Neural crest cell (in vitro differentiated cells): ENCODE measurements at places on chromosomes 3 and 15. TPM values are rescaled to one million over a fixed set of nuclear protein-coding genes. Genes with fewer than 3 reads are reported as not detected.

ACKR2 gene
- 0.20 and 0.56 TPM in 2 replicates for total RNA-seq

GRCh38 chr3:106750092-106750491 is 627.1 kb upstream of the CCDC54 start:
- no peak overlapping the region for H3K27ac ChIP-seq
- peaks cover 3% of the 10 kb centered on the region for H3K36me3 ChIP-seq
- DNase-seq = no peak
- H3K4me3 ChIP-seq = no peak overlapping the region
- H3K27me3 ChIP-seq = no peaks in the 10 kb centered on the region
- no peaks in the 10 kb centered on the region for H3K4me1 ChIP-seq

DNA sequence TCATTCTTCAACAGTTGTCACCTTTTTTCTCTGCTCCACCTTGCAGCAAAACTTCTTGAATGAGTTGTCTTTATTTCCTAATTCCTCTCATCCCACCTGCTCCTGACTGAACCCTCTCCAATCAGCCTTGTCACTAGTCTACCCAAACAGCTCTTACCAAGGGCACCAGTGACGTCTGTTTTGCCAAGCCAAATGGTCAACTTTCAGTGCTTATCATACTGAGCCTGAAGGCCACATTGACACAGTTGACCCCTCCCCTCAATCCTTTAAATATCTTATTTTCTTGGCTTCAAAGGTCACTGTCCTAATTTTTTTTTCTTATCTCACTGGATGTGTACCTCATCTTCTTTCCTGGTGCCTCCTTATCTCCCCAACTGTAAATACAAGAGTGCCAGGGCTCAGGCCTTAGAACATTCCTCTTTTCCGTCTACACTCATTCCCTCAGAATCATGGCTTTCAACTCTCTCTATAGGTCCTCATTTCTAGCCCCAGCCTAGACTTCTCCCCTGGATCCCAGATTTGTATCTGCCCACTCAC is 43.2 kb downstream of the CMTM8 start:
- H3K4me3 ChIP-seq = no peak overlapping the region
- no peak overlapping the region for H3K27ac ChIP-seq

DNA sequence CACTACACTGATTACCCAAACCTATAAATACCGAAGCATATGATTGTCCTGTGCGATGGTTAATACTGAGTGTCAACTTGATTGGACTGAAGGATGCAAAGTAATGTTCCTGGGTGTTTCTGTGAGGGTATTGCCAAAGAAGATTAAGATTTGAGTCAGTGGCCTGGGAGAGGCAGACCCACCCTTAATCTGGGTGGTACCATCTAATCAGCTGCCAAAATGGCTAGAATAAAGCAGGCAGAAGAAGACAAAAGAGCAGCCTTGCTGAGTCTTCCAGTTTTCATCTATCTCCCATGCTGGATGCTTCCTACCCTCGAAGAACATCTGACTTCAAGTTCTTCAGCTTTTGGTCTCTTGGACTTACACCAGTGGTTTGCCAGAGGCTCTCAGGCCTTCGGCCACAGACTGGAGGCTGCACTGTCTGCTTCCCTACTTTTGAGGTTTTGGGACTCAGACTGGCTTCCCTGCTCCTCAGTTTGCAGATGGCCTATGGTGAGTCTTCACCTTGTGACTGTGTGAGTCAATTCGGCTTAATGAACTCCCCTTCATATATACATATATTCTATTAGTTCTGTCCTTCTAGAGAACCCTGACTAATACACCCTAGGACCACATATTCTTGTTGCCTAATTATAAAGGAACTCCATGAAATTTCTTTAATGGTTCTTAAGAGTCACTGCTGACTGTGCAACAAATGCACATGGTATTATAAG is 31.7 kb downstream of the CSNK1G1 start:
- DNase-seq = no peak
- H3K36me3 ChIP-seq = no peaks in the 10 kb centered on the region
- no peak overlapping the region for H3K4me3 ChIP-seq
- H3K4me1 ChIP-seq = no peaks in the 10 kb centered on the region

GRCh38 chr3:16944356-16944755 is 59.6 kb downstream of the PLCL2 start:
- H3K36me3 ChIP-seq = no peaks in the 10 kb centered on the region
- DNase-seq = no peak
- H3K4me1 ChIP-seq = peaks cover 27% of the 10 kb centered on the region
- no peak overlapping the region for H3K27ac ChIP-seq
- H3K4me3 ChIP-seq = no peak overlapping the region

DNA sequence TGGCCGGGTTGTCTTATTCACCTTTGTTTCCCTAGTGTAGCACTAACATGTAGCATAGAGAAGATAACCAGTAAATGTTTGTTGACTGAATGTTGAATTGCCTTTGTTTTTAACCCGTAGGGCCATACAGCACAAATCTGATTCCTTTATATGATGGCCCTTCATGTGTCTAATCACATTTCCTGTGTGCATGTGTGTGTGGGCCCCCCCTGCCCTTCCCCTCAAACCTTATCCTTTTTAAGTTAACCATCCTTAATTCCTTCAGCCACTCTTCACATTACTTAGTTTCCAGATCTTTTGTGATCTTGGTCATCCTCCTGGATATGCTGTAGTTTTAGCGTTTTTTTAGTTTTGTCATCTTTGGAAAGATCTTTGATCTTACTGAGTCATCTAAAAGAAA is 4.2 kb downstream of the NEO1 start:
- no peak overlapping the region for H3K27ac ChIP-seq
- no peak for DNase-seq
- peaks cover 9% of the 10 kb centered on the region for H3K4me1 ChIP-seq
- no peaks in the 10 kb centered on the region for H3K27me3 ChIP-seq
- H3K4me3 ChIP-seq = no peak overlapping the region

GRCh38 chr3:42025370-42026138 is 63.7 kb upstream of the ULK4 start:
- peaks cover 8% of the 10 kb centered on the region for H3K36me3 ChIP-seq
- peaks cover 68% of the 10 kb centered on the region for H3K4me1 ChIP-seq
- peak; percentile 50 for DNase-seq
- peak overlapping the region; percentile 99 for H3K27ac ChIP-seq
- no peaks in the 10 kb centered on the region for H3K27me3 ChIP-seq

DNA sequence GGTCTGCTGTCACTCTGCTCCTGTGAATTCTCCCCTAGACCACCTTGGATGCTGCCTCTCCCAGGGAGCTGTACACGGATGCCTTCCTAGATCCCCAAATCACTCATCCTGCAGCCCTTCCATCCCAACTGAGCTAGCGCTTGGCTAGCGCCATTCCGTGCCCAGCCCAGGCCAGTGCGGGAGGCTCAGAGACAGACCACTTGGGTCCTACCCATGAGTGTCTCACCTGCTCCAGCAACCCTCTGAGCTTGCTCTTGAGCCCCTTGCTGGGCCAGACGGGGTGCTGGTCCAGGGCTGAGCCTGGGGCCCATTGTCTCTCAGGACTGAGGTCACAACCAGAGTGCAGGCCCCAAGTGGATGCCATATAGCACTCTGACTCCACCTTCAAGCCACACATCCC is 17.7 kb downstream of the SH2D7 start:
- DNase-seq = no peak
- no peak overlapping the region for H3K4me3 ChIP-seq
- H3K36me3 ChIP-seq = no peaks in the 10 kb centered on the region
- H3K4me1 ChIP-seq = peaks cover 11% of the 10 kb centered on the region
- H3K27ac ChIP-seq = no peak overlapping the region

DNA sequence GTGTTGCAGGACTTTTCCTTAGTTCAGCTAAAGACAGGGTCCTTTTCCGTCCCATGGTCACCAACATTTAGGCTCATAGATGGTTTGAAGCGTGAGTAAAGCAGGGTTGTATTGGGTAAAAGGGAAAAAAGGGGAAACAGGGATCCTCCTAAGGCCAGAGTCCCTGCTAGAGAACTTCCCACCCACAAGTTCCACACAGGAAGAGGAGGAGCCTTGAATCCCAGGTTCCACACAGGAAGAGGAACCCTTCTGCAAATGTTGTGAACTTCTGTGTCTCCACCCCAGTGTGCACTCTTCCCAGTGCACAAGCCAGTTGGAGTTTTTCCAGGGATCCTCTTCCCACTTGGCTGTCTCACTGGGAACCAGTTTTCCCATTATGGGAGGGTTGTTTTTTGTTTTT is 27.6 kb upstream of the ATP8B4 start:
- no peak for DNase-seq
- no peaks in the 10 kb centered on the region for H3K27me3 ChIP-seq
- H3K4me1 ChIP-seq = peaks cover 4% of the 10 kb centered on the region
- H3K36me3 ChIP-seq = no peaks in the 10 kb centered on the region
- H3K27ac ChIP-seq = no peak overlapping the region
- H3K4me3 ChIP-seq = no peak overlapping the region

DNA sequence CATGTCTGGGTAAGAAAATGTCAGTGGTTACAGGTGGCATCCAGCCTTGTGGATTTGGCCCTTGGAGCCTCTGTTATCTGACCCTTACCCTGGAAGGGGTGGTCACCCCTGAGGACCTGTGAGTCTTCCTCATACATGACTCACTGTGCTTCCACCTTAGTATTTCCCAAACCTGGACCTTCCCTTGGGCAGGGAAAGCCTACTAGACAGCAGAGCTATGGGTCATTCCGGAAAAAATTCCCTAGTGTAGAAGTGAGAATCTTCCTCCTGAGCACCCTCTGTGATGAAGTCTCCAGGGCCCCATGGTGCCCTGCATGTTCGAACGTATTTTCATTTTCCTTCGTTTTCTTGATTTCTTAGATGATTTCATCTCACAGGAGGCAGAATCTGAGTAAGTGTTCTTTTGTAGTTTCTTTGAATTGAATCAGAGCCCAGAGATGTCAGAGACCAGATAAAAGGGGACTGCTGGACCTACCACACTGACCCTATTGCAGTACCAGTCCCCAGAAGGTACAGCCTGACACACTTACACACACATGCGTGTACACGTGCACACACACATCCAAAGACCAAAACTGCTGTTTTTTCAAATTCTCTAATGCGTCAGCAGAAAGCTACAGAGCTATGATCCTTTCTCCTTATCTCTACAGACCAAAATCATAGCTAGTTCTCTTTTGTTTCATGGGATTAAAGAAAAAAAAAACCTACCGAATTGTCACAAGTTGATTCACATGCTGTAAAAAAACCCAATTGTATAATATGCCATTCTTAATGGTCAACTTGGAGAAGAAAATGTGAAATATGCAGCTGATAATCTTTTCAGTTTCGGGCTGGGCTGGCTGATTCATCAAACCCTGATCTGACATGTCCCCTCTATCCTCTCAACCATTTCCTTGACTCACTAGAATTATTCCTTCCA is 50.5 kb upstream of the ARHGEF3 start:
- no peaks in the 10 kb centered on the region for H3K36me3 ChIP-seq
- H3K27me3 ChIP-seq = no peaks in the 10 kb centered on the region
- DNase-seq = no peak
- no peak overlapping the region for H3K27ac ChIP-seq

- DNase-seq = no peak
- H3K4me1 ChIP-seq = no peaks in the 10 kb centered on the region
- no peaks in the 10 kb centered on the region for H3K36me3 ChIP-seq
- H3K4me3 ChIP-seq = no peak overlapping the region
Observed at GRCh38 chr3:35675206-35675605, 35.9 kb downstream of the ARPP21 start.

GRK7 gene
- total RNA-seq = not detected in 2 replicates

DNA sequence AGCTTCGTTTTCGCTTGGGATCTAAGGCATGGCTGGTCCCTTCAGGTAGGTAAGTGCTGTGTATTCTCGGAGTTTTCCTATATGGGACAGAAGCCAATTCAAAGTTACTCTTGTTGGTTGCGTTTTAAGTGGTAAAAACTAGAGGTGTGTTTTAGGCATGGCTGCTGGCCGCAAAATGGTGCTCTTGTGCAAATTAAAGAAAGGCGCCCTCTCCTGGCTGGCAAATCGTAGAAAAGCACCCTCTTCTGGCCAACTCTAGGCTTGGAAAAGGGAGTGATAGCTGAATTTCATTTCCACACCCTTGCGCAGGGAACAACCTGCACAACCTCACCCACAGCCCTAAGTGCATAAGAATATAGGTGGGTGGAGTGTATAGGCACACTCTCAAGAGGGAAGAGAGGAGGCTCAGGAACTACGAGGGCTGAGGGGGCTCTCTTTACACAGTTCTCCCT is 23.5 kb downstream of the DRD3 start:
- H3K27ac ChIP-seq = no peak overlapping the region
- no peaks in the 10 kb centered on the region for H3K36me3 ChIP-seq
- peaks cover 9% of the 10 kb centered on the region for H3K27me3 ChIP-seq
- no peak overlapping the region for H3K4me3 ChIP-seq
- peaks cover 38% of the 10 kb centered on the region for H3K4me1 ChIP-seq
- DNase-seq = peak; percentile 18

DNA sequence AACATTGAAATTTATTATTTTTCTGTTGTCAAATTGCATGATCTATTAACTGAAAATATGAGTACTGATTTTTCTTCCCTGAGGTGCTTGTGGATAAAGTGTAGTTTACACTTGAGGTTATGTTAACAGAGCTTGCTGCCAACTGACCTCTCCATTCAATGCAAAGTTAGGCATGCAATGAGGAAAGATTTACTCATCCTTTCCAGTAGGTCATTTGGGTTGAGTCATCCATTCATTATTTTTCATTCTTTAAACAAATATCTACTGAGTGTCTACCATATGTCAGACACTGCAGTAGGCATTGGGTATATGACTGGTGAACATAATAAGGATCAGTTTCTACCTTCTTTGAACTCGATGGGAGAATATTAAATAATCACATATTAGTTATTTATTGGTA is 604.1 kb downstream of the EDEM1 start:
- H3K27me3 ChIP-seq = no peaks in the 10 kb centered on the region
- no peak overlapping the region for H3K27ac ChIP-seq
- no peaks in the 10 kb centered on the region for H3K36me3 ChIP-seq
- H3K4me3 ChIP-seq = no peak overlapping the region
- no peak for DNase-seq

GRCh38 chr3:111326144-111326995 is 215.6 kb upstream of the CD96 start:
- no peak for DNase-seq
- H3K4me3 ChIP-seq = no peak overlapping the region
- peaks cover 3% of the 10 kb centered on the region for H3K4me1 ChIP-seq
- H3K36me3 ChIP-seq = no peaks in the 10 kb centered on the region
- no peaks in the 10 kb centered on the region for H3K27me3 ChIP-seq

- H3K27me3 ChIP-seq = no peaks in the 10 kb centered on the region
- peak overlapping the region; percentile 35 for H3K27ac ChIP-seq
- H3K4me3 ChIP-seq = no peak overlapping the region
- H3K36me3 ChIP-seq = no peaks in the 10 kb centered on the region
- DNase-seq = no peak
- peaks cover 29% of the 10 kb centered on the region for H3K4me1 ChIP-seq
Observed at GRCh38 chr15:31343831-31344230, 17.2 kb downstream of the KLF13 start.

GRCh38 chr3:87082796-87083440 is 92.0 kb upstream of the VGLL3 start:
- no peaks in the 10 kb centered on the region for H3K27me3 ChIP-seq
- H3K27ac ChIP-seq = no peak overlapping the region
- no peak overlapping the region for H3K4me3 ChIP-seq
- H3K36me3 ChIP-seq = no peaks in the 10 kb centered on the region

DNA sequence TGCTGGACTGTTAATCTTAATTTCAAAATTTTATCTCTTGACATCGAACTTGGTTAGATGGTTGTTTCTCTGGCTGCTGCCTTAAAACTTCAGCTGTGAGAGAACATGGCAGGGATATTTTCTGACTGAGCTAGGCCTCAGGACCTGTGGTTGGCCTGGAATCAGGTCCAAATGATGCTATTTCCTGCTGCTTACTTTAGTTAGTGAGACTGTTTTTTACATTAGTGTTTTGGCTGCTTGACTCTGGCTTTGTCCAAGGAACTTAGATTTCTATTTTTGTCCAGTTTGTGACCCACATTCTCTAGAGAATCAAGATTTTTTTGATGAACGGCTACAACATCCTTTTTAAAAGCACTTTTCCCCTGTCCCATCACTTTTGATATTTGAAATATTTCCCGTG is 497.9 kb upstream of the SGO1 start:
- H3K36me3 ChIP-seq = no peaks in the 10 kb centered on the region
- DNase-seq = no peak
- H3K4me1 ChIP-seq = peaks cover 5% of the 10 kb centered on the region
- H3K27ac ChIP-seq = no peak overlapping the region
- no peaks in the 10 kb centered on the region for H3K27me3 ChIP-seq

SLC12A1 gene
- 0.16 and 0.20 TPM in 2 replicates for total RNA-seq
